ENCODE measurements at places on chromosomes 3 and 15.

GRCh38 chr3:7637694-7638093, 776.8 kb downstream of the GRM7 start:
- DNase-seq, result no peak

DNA sequence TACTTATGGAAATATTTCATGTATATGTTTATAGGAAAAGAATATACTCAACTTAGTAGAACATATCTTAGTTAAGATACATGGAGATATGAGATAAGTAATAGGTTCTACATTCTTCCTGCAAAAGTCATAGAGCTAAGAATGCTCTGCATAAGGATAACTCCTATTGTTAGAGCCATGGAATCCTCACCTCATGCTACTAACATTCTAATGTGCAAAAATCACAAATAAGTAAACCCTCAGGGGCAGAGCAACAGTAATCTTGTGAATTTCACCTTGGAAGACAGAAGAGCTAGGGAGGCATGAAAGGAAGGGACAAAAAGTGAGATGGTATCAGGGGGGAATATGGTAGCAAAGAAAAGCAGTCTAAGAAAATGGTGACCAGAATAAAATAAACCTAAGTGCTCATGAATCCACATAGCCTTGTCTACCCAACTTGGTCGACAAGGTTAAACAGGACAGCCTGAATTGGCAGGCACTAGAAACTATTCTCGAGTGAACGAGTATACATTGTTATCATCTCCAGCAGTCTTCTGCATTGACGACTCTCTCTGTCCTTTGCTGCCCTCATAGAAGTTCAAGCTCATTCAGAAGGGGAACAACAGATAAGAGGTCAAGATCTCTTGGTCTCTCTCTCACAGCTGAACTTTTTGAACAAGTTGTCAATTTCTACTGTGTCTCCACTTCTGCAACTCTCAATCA, 52.8 kb downstream of the XRN1 start:
- DNase-seq, result no peak

GRCh38 chr3:196537319-196537984, 22.3 kb upstream of the SMCO1 start:
- peak; percentile 14 for DNase-seq

- DNase-seq, result no peak
Observed at GRCh38 chr3:34175636-34176176, 377.3 kb downstream of the PDCD6IP start.

DNA sequence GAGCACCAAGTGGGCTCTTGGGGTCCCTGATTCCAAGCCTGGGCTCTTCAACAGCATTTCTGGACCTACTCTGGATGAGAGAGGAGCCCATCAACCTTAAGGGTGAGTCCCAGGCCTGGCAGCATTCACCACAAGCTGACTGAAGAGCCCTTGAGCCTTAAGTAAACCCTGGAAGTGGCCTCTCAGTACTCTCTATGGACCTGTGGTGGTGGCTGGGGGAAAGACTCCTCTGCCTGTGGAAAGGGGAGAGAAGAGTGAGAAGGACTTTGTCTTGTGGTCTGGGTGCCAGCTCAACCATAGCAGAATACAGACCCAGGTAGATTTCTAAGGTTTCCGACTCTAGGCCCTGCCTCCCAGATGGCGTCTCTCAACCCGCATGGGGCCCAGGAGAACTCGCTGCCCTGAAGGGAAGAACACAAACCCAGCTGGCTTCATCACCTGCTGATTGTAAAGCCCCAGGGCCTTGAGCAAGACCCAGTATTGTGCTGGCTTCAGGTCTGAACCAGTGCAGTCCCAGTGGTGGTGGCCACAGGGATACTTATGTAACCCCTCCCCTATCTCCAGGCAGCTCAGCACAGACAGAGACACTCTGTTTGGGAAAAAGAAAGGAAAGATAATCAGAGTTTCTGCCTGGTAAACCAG, 71.4 kb downstream of the TFDP2 start:
- no peak for DNase-seq

DNA sequence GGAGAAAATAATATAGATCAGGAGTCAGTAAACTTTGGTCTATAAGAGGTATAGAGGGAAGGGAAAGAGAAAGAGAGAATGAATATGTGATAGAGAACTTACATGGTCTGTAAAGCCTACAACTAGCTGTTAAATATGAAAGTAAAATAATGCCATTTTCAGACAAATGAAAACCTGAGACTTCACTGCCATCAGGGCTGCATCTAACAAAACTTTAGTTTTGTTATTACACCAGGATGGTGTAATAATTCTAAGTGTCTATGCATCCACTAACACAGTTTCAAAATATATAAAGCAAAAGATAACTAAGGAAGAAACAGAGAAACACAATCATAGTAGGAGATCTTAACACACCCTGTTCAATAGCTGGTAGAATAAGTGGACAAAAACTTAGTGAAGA, 217.7 kb downstream of the KLF13 start:
- no peak for DNase-seq

- DNase-seq, result no peak
Observed at GRCh38 chr3:100002599-100003350, 111.5 kb downstream of the FILIP1L start.

DNA sequence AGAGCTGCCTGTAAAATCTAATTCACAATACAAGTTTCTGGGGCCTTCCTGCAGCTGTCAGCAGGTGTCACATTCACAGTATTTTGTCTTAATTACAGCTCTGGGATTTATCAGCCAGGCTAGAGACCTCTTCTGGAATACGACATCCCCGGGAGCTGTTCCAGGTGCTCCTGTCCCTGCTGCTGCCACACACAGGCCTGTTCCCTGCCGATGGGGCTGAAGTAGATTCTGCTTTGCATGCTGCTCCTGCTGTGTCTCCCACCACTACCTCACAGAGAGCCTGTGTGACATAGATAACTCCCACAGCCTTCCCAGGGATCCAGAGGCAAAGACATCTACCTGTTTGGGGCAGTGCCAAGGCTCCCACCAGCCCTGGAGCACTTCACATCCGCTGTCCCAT, 20.4 kb downstream of the COLQ start:
- no peak for DNase-seq

- no peak for DNase-seq
Observed at GRCh38 chr15:91954292-91954691, 100.8 kb downstream of the SLCO3A1 start.

GRCh38 chr3:81154611-81155143, 606.8 kb downstream of the GBE1 start:
- DNase-seq, result no peak

GRCh38 chr3:139944256-139944910, 9.4 kb downstream of the CLSTN2 start:
- DNase-seq, result no peak

- no peak for DNase-seq
Observed at GRCh38 chr3:73500321-73500720, 124.4 kb downstream of the PDZRN3 start.

GRCh38 chr3:120688121-120688520, 6.1 kb upstream of the HGD start:
- no peak for DNase-seq

- no peak for DNase-seq
Observed at GRCh38 chr3:82048711-82049110, 287.3 kb upstream of the GBE1 start.

- no peak for DNase-seq
Observed at GRCh38 chr3:179348325-179349013, 960 bp downstream of the MFN1 start.

DNA sequence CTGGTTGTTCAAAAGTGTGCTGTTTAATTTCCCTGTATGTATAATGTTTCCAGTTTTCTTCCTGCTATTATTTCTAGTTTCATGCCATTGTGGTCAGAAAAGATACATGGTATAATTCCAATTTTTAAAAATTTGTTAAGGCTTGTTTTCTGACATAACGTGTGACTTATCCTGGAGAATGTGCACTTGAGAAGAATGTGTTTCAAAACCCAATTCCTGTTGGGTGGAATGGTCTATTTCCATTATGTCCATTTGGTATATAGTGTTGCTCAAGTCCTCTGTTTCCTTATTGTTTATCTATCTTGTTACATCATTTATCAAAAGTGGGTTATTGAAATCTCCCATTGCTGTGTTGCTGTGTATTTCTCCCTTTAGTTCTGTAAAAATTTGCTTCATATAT, 215.4 kb downstream of the GREM1 start:
- DNase-seq, result no peak

DNA sequence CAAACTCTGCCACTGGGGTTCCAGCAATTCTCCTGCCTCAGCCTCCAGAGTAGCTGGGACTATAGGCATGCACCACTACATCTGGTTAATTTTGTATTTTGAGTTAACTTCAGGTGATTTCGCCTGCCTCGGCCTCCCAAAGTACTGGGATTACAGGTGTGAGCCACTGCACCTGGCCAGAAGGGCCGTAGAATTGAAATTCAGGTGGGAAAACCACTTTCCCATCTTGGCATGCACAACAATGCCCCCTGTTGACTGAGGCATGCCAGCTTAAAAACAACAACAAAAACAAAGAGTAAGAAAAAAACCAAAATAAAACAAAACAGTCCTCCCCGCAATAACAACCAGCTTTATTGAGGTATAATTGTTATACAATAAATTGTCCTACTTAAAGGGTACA, 32.6 kb upstream of the RAB11A start:
- DNase-seq, result no peak

DNA sequence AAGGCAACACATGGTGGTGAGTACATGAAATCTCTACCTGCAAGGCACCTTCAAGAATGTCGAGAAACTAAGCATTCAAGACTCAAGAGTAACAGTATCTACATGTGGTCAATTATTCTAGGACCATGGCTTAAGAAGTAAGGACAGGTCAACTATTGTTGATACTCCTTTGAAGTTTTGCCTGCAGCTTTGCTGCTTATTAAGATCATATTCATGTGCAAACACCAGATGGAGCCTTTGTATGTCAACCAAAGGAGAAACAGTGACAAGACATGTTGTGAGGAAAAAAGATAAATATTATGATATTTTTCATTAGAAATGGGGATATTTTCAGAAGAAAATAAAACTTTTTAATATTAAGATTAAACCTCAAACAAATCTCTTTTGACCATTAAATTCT, 52.3 kb upstream of the FGF7 start:
- no peak for DNase-seq

DNA sequence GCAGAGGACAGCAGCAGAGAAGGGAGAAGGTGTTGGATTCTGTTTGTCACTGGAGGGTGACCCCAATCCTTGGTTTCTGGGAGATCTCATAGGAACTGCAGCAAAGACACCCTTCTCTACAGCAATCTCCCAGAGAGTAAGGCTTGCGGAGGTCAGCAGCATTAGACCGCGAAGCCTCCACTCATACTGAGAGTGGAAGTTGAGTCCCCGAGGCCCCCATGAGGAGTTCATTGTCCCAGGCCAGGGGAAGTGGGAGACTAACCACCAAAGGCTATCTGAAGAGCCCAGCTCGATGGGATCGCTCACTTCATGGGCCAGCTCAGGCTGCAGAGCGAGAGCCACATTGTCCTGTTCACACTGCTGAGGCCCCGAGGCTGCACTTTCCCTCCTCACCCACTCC, 44.6 kb downstream of the GLDN start:
- no peak for DNase-seq
